ENCODE measurements at places on chromosomes 7 and 10.

DNA sequence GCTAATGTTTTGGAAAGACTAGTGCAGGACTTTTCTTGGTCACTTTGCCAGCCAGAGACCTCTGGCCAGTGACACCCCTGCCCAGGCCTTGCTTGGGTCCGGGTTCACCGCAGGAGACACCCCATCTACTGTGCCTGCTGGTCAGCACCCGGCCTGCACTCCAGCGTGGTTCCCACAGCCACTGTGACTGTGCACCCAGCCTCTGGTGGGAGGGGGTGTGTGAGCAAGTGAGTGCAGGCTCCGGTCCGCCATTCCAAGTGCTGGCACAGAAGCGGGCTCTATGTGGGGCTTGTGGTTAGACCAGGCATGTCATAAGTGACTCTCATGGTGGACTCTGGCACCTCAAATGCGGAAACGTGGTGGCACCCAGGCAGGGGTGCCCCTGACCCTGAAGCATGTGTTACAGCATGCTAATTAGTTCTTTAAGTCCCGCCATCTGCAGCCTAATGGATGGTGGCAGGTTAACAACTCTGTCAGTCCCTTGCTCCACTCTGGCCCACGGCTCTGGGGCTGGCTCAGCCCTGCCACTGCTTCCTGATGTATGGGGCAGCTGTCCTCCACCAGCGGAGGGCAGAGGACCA is 311.9 kb upstream of the HGF start:
- DNase-seq, result no peak

DNA sequence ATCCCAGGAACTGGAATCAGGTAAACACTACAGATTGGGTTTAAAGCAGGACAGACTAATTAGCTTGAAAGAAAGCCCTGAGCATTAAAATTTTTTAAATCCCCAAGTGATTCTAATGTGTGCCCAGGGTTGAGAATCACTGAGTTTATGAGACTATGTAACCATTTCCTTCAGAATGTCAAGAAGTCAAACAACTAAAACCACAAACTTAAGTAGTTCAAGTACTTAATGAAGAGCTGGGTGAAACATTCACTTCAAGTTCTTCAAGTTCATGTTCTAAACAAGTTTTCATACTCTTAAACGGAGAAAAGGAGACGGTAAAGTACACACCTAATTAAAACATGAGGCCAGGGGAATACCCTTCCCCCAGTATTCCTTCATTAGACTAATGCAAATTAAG is 28.2 kb upstream of the TLL2 start:
- DNase-seq, result no peak

DNA sequence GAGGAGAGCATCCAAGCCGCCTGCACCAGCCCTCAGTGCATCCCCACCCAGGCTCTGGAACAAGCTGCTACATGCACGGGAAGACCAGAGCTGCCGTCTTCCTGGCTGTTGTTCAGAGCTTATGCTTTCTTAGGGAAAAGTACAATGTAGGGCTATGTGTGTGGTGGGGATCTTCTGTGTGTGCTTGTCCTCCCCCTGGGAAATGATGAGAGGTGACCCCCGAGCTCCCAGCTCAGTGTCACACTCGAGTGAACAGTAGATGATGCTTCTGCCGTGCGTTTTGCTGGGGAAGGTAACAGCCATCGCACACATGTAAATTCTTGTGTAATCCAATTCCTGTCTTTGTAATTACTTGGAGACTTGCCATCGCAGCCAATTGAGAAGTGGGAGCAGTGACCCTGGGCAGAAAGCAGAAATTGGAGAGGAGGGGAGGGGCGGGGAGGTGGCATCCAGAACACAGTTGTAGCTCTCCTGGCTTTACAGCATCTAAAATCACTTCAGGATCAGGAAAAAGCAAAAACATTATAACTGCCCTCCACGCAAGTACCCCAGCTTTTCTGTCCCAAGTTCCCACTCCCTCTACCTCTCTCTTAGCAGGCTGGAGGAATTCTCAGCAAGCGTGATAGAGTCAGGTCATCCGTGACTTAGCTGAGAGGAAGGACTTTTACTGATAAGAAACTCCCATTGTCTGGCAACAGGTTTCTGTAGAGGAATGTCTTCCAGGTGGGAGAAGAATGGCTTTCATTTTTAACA is 149.6 kb downstream of the TCF7L2 start:
- no peak for DNase-seq

DNA sequence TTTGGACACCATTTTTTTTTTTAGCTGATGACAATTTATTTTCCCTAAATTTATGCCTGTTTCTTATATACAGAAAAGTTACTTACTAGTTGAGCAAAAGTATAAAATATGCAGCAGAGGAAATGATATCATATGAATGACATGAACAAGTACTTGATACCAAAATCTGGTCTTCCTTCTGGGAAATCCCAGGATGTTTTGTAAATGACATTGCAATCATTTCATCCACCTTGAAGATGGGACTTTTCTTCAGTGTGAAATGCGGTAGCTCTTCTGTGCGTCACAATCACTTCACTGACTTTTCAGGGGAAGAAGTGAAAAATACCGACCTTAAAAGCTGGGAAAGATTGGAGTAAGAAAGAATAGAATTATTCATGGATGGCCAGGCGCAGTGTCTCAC is 23.8 kb downstream of the C1QL3 start:
- no peak for DNase-seq

- DNase-seq, result no peak
Measured at GRCh38 chr10:103673606-103674005, 180.1 kb downstream of the NEURL1 start.

DNA sequence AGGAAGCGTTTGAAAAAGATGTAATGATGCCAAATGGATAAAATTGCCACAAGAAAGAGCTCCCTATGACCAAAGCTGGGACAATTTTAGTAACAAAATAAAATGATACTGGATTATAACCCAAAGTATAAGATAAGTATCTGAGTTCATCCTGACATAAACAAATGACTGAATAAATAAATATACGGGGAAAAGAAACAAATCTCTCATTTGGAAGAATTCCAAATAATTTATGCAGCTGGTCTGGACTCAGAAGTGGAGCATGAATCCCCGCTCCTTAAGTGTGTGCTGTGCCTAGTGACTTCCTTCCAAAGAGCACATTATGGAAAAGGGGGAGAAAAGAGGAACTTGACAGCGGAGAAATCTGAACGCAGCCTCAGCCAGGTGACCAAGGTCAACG is 186.2 kb downstream of the RAMP3 start:
- DNase-seq, result no peak

GRCh38 chr10:93437946-93438612 is 44.1 kb downstream of the MYOF start:
- DNase-seq, result no peak

DNA sequence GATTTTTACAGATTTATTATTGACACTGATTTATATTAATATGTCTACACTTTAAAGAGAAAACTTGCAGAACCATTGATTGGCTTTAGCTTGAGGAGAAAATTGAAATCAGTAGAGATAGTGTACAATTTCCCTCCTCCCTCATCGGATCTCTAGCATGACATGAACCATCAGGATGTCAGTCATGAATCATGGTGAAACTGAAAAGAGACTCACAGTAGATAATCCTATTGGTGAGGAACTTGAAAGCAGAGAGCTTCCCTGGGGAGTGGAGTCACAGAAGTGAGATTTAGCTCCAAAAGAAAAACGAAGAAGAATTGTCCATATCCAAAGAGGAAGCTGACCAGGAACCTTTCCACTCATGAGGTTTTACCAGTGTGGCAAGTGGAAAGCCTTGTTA is 346.8 kb downstream of the ABCA13 start:
- DNase-seq, result no peak

DNA sequence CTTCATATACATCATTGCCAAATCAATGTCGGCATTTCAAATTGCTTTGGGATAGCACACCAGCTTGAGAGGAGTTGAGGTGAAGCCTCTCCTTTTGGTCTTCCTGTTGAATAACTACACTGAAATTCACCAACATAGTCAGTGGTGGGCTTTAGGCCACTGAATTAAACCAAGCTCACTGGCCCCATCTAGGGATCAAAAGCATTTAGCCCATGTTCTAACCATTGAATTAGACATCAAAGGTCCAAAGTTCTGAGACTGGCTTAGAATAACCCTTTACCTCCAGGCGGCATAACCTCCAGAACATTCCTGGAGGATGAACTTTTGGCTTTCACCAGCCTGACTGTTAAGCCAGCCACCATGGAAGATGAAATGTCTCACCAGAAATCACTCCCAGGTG is 54.6 kb downstream of the BPGM start:
- DNase-seq, result no peak

GRCh38 chr7:94350734-94351133 is 44.0 kb upstream of the COL1A2 start:
- DNase-seq, result no peak

DNA sequence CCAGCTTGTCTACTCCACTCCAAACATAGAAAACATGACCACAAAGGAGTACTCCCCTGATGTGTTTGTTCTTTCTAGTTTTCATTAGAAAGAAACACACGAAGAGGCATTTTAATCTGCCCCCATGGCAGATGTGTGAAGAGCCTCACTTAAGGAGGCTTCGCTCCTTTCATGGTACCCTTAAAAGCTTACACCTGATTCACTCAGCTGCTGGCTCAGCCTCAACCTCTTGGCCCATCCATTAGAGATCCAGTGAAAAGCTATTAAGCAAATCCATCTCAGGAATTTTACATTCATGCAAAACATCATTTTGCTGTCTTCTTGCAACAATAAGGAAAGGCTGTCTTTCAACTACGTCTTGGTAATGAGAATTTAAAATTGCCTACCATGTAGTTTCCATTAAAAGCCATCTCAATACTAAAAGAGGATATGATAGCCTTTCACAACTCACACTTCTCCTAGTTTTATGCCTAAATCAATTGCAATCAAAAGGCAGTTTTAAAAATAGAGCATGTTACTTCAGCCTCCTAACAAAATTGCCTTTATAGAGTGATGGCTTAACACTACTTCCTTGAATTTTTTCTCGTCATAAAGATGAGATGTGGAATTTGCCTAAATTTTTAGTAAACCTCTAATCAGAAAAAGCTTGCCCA is 22.7 kb downstream of the MACC1 start:
- no peak for DNase-seq

- DNase-seq, result no peak
Measured at GRCh38 chr10:78542141-78542489, 508.5 kb downstream of the RPS24 start.

GRCh38 chr7:7183061-7183837 is 905 bp downstream of the C1GALT1 start:
- peak; percentile 26 for DNase-seq

DNA sequence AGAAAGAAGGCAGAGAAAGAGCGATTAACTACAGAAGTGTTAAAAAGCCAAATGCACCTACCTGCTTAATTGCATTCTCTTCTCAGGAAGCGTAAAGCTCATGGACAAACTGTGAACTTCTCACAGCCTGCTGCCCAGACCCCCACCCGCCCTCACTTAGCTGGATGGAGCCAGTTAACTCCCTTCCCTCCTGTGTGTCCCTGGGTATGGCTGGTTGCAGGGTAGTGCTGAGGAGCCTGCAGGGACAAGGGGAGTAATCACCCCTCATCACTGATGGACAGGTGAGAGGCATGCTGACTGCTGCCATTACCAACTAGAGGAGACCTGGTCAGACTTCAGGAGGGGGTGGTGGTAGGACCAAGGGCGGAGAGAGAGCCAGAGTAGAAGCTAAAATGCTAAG is 37.5 kb downstream of the ENO4 start:
- DNase-seq, result no peak

- no peak for DNase-seq
Measured at GRCh38 chr7:152637161-152637560, 38.8 kb downstream of the XRCC2 start.
